ENCODE measurements at places on chromosomes 7 and 10.
A peak's percentile ranks its signal among the peaks of the same experiment; 100 is the strongest.

DNA sequence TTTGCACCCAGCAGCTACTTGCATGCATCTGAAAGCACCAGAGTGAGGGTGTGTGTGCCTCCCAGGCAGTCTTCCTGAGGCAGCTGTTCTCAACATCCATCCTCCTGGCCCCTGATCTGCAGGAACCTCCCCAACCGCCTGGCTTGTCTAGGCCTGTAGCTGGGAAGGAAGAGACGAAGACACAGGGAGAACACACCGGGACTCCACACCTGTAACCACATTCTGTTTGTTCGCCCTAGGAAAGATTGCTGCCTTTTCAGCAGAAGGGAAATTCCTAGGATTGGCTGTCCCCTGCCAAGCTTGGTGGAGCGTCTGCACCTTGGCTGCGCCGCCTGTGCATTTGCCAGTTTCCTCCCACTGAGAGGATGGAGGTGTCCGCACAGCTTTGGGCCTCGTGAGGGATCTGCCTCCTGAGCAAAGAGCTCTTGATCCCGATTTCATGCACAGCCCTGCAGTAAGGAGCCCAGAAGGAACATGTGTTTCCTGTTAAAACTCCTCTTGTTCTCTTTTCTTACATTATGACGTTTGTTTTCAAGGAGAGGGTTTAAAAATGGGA is 154.6 kb downstream of the TPST1 start:
- DNase-seq, result no peak

DNA sequence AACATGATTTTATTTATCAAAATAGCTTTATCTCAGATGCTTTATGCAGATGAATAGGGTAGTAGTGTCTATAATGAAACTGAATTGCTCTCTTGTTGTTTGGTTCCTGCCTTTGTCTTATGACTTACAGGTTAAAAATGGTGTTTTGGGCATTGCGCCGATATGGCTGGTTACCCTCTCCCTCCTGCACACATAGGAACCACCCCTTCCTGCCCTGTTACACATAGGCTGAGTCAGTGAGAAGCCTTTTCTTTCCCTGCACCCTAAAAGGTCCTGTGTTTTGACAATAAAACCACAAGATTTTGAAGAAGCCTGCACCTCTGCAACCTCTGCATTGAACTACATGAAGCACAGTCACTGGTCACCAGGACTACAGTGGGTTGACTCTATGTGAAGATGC is 655.8 kb upstream of the ANKRD30A start:
- no peak for DNase-seq

GRCh38 chr7:130974169-130974568 is 240.2 kb upstream of the KLF14 start:
- DNase-seq, result no peak

- no peak for DNase-seq
Observed at GRCh38 chr7:94205529-94205928, 189.2 kb upstream of the COL1A2 start.

- no peak for DNase-seq
Observed at GRCh38 chr7:50682079-50682478, 100.6 kb downstream of the GRB10 start.

DNA sequence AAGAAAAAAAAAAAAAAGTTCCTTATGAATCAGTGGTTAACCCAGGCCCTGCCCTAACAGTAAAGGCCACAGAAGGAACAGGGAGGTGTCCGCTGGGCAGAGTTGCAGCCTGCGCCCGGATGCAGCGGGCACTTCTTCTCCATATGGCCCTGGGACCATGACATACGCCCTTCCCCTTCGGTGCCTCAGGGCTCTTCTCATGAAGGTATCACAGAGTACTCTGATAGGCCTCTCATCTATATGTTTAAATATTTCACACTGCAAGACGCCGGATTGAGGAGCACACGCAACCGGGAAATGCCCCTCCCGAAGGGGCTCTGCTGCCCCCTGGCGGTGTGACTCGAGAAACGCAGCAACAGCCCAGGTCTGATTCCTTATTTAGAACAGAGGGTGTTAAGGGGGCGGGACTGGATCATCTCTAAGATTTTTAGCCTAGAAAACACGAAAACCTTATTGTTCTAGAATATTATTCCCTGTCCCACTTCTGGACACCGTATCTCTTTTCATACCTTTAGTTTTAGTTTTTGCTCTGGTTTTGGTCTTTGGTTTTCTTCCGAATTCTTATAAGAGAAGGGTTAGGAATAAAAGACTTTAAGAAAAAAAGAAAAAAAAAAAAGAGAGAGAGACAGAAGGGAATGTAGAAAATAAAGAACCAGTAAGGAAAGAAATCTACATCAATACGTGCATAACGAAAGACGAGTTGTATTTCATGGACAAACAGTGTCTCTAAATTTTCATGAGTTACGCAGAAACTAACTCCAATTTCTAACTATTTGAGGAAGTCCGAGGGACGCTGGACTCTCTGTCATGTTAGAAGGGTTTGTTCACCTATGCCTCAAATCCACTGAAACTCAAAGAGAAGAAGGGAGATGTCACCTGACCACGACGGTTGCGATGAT is 12.0 kb downstream of the DAGLB start:
- DNase-seq, result peak; percentile 89

DNA sequence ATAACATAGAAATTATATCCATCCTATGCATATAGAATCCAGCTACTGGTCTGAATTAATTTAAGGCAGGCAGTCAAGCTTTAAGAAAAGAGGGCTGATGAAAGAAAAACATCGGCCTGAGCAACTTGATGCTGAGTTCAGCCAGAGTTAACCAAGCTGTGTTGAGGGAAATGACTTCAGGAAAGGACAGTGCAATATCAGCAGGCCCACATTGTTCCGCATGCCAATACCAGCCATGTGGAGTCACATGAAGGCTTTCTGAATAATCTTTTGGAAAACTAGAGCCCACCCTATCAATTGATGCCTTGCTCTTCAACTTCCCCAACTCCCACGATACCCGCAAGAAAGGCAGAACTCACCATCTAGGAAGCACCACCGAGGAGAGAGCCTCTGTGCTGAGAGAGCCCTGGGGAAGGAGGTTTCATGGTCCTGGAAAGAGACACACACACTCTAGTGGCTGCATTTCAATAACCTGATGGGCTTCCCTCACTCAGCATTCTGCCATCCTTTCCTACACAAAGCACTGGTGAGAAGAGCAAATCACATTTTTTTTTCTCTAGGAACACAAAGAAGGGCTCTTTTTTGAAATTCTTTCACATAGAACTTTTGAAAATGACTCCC is 125.8 kb upstream of the PTN start:
- DNase-seq, result no peak

DNA sequence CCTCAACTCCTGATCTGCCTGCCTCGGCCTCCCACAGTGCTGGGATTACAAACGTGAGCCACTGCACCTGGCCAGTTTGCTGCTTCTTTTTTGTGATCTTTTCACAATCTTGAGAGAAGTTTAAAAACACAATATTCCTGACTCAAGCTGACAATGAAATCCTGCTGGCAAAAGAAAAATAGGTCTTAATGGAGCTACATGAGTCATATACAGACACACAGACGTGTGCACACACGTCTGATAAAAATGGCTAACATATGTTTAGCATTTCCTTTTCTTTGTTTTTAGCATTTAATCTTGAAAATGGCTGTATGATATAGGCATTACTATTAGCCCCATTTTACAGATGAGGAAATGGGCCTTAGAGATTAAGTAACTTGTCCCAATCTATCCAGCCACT is 29.4 kb upstream of the RAB18 start:
- no peak for DNase-seq

DNA sequence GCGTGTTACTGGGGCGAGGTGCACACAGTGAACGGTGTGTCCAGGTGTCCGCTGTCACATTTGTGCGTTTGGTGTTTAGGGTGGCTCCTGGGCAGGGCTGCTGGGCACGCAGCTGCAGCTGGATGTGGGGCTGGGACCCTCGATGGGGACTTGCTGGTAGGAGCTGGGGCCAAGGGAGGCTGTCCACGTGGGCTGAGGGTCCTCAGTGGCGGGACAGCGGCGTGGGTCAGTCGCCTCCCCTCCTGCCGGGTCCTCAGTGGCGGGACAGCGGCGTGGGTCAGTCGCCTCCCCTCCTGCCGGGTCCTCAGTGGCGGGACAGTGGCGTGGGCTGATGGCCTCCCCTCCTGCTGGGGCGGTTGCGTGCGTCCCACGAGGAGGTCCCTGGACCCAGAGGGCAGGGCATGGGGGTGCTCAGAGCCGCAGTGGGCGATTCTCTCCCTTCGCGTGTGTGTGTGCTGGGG is 68.5 kb downstream of the INPP5A start:
- no peak for DNase-seq

Measured in CD4-positive, alpha-beta T cell treated with Interleukin-21 for 1 hour (primary cell).